ENCODE measurements at places on chromosomes 6 and 20.
A peak's percentile ranks its signal among the peaks of the same experiment; 100 is the strongest.

DNA sequence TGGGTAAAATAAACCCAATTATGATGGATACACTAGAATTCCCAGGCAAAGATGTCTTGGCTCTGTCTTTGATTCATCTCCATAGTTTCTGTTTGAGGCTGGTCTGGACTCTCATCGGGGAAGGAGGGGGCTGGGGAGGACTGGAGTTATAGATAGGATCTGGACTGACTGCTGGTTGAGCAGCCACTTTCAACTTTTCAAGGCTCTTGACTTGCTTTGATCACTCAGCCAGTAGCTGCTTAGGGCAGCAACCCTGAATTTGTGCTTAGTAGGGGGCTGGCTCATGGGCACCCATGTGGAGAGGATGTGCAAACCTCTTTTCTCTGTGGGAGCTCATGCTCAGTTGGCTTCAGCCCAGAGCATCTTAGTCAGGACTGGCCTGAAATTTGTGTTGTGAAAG lies 114.0 kb upstream of the NEDD9 start:
- no peak for DNase-seq

GRCh38 chr6:83600459-83600858 lies 88.1 kb downstream of the PRSS35 start:
- no peak for DNase-seq

DNA sequence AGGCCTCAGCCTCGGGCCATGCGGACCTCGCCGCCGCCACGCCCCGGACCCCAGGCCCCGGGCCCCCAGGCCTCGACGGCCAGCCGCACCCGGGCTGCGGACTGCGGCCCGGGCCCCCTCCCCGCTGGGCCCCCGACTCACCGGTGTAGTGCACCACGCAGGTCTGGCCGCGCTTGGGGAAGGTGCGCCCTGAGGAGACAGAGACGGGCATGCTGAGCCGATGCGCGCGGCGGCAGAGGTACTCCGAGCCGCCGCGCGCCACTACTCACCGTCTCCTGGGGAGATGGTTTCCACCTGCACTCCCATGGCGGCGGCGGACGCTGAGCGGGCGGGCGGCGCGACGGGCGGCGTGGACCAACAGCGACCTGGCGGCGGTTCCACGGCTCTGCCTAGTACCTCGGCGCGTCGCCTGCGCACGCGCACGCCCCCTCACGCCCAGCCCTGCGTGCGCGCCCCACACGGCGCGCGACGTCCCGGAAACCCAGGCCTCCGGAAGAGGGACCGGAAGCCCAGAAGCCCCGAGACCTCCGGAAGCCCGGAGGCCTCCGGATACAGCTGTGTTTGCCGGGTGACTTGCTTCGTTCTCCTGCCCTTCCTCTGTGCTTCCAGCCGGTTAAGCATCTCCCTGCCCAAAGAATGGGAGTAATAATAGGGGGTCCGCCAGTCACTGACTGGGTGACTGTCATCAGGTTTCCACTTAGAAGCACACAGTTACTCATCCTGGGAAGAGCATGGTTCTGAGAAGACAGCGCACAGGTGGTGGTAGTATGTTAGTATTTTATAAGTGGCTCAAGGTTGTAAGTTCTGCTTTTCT lies at the start of gene FKBP1A:
TSS of gene FKBP1A (minus strand) at position 362 of the 814 bp plus-strand sequence. CDS start at position 306, 56 bp downstream.
- DNase-seq = peak; percentile 93

- peak; percentile 54 for DNase-seq
Measured at GRCh38 chr6:139580592-139581484, 206.4 kb upstream of the CITED2 start.

DNA sequence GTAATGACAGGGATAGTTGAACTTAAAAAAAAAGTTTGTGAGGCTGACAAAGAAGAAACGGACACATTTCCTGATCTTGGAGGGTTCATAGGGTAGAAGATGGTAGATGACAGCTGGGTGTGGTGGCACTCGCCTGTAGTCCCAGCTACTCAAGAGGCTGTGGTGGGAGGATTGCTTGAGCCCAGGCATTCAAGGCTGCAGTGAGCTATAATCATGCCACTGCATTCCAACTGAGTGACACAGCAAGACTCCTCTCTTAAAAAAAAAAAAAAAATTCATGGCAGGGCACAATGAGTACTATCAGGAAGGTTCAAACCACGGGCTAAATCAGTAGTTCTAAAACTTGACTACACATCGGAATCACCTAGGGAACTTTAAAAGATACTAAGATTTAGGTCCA lies 2.0 kb upstream of the MICA start:
- DNase-seq = no peak

DNA sequence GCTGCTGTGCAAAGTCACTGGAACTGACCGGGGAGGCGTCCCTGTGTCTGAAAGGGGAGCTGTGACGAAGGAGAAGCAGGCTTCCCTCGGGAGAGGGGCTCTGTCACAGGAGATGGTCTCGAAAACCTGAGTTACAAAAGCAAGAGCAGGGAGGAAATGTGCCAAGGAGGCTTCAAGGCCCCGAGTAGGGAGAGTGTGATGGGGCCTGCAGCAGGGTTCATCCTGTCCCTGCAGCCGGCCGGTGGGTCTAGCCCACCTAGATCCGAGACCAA lies 16.7 kb downstream of the DYNLT1 start:
- DNase-seq = no peak

DNA sequence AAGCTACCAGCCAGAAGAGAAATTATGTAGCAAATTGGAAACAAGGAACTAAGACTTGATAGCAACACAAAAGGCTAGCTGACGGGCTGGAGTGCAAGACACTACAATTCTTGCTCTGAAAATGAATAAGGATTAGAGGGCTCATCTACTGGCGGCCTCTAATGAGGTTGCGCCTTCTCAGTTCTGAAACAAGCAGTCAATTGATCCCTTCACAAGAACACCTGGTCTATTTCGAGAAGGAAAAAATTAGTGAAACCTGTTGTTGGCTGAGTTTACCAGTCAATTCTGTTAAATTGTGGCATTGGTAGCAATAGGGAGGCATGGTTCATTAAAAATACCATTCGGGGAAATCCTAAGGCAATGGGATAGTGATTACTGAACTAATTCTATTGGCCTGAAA lies 74.8 kb upstream of the JARID2 start:
- no peak for DNase-seq

- DNase-seq = peak; percentile 84
Measured at GRCh38 chr20:8018958-8019245, 659 bp downstream of the TMX4 start.

DNA sequence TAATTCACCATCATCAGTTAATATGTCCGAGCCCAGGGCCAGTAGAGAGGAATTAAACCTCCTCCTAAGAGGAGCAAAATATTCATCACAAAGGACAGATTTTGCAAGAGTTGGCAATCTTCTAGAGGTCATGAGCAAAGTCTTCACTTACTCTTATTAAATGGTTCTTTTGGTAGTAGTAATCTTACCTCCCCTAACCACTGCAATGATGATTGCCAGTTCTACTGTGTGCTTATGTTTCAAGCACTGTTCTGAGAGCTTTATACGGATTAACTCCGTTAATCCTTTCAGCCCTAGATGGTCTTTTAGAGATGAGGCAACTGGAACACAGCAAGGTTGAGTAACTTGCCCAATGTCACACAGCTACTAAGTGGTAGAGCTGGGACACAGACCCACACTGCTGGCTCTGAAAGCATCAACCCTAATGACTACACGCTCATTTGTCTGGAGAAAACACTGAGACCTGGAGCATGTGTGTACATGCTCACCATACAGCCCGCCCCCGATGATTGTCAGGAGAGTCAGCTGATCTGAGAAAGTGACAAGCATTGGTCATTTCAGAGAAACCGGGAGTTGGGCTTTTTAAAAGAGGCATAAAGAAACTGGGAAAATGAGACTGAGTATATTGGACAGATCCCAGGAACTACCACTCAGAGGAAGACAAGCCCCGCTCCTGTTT lies 276.0 kb downstream of the NRN1 start:
- DNase-seq = no peak

GRCh38 chr6:127302728-127303660 lies 36.3 kb downstream of the RNF146 start:
- peak; percentile 28 for DNase-seq

DNA sequence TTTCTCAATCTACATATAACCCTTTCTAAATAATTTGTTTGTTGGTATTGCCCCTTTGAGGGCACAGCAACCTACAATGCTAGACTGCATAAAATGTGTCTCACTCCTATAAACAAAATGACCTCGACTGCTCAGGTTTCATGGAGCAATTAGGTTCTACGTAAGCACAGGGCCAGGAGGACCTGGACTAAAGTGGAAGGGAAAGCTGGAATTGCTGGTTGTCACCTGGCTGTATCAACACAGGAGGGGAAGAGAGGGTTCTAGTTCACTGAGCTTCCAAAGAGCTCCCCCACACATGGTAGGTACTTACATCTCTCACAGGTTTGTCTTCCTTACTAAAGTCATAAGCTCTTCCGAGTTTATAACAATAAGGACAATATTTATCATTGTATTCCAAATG lies 51.0 kb downstream of the NCOA6 start:
- DNase-seq = no peak

- no peak for DNase-seq
Measured at GRCh38 chr6:37129566-37129965, 40.4 kb upstream of the PIM1 start.

- no peak for DNase-seq
Measured at GRCh38 chr20:9129756-9130155, 60.9 kb downstream of the PLCB4 start.

DNA sequence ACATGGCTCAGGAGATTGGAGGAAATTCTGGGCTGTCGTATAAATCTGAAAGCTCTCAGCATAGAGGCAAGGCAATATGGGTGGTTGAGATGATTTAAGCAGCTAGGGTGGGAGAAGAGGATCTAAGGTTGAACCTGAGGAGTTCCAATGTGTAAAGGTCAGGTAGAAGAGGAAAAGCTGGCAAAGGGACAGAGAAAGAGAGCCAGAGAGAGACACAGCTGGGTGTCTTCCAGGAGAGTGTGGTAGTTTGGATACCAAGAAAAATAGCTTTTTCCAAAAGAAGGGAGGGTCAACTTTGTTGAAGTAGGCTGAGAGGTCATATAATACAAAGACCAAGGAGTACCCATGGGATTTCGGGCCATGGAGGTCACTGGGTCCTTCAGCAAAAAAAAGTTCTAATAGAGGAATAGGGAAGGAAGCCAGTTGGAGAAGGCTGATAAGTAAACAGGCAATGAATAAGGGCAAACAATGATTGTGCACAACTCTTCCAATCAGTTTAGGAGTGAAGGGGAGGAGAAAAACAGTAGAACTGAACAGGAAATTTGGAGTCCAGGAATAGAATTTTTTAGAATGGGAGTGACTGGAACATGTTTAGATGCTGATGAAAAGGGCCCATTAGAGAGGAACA lies 135.1 kb downstream of the QRSL1 start:
- no peak for DNase-seq

DNA sequence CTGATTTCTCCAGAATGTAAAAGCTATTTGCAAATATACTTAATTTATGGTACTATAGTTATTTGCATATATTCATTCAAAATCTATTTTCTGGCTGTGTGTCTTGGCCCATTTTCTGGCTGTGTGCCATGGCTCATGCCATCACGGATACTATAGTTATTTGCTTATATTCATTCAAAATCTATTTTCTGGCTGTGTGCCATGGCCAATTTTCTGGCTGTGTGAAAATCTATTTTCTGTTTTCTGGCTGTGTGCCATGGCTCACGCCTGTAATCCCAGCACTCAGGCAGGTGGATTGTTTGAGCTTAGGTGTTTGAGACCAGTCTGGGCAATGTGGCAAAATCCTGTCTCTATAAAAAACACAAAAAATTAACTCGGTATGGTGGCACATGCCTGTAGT lies 28.9 kb upstream of the RIPK1 start:
- no peak for DNase-seq

GRCh38 chr6:111679126-111679858 lies 73.6 kb upstream of the TRAF3IP2 start:
- DNase-seq = no peak

DNA sequence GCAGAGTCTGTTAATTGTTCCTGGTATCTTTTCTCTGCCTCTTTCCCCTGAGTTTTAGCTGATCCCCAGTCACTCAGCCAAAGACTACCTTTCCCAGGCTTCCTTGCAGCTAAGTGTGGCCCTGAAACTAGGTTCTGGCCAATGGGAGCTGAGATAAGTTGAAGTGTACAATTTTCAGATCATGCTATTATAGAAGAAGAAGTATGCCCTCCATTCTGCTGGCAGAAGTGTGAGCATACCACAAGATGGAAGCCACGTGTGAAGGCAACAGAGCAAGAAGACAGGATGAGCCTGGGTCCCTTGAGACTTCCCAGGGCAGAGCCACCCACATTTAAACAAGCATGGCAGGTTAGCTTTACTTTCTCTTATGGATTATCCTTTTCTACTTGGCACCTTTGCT lies 273.2 kb downstream of the HIVEP2 start:
- DNase-seq = no peak

DNA sequence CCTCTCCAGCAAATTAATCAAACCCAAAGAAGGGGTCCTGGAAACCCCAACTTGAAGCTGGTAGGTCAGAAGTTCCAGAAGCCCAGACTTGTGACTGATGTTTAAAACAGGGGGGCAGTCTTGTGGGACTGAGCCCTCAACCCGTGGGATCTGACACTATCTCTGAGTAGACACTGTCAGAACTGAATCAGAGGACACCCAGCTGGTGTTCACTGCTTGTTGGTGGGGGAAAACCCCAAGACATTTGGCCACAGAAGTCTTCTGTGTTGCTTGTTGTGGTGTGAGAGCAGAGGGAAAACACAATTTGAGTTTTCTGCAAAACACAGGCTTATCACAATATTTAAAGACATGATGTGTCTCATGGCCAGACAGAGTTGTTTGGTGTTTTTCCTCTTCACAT lies 29.9 kb downstream of the KIF13A start:
- no peak for DNase-seq

DNA sequence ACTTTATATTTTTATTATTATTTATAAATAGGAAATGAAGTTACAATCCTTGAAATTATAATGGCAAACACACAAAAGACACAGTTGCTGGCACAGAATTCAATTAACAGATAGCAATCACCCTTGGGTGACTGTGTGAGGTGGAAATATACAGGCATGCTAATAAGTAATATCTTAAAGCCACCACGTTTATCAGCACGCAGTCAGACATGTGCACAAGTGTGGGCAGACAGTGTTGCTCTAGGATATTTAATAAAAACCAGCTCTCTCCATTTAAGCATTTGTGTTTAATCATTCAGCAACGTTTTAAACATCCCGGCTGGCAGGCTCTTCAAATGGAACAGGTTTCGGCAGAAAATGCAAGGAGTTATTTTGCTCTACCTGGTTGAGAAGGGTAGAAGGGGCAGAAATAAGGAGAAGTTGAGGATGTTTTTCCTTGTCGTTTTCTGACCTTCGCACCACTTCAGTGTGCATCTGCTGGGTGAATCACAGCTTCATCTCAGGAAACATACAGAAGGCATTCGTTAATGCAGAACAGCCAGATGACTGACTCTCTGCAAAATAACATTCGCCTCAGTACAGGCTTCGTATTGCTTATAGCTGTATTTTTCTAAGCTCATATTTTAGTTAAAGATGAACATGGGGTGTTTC lies 585.1 kb downstream of the QKI start:
- no peak for DNase-seq

DNA sequence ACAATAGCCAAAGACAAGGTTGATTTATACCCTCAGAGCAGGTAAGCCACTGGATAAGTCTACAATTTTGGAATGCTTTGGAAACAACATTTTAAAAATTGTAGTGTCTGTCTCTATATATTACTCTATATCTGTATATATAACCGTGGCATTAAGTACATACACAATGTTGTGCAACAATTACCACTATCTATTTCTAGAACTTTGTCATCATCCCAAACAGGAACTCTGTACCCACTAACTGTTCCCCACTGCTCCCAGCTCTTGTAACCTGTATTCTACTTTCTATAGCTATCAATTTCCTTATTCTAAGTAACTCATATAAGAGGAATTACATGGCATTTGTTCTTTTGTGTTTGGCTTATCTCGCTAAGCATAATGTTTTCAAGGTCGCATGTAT lies 78.2 kb upstream of the ASCC3 start:
- DNase-seq = no peak

Measured in GM13976 (cell line).